ENCODE measurements at places on chromosomes 12 and 14.

DNA sequence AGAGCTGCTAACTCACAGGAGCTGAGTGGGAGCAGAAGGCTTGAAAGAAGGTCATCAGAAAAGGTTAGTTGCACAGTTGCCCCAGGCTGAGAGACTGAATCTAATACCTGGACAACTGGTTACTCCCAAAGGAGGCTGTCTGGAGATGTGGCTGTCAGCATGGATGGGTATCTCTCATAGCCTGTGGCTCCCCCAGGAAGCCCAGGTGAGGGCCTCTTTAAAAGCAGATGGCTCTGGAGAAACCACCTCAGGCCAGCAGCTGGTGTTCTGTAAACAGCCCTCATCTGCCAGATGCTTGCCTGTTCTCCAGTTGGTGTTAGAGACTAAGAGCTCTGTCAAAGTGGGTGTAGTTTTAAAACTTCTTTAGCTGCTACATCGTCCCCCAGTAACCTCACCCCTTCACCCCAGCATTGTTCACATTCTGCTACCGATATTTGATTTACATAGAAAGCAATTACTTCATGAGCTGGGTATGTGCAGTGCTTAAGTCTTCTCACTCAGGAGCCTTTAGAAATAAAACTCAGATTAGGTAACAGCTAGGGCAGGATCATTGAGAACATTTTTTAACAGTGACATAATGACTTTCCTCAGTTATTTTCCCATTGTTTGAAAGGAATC lies 25.8 kb downstream of the DACT1 start:
- DNase-seq = no peak

GRCh38 chr12:33438025-33438772 lies 1.4 kb downstream of the SYT10 start:
- no peak for DNase-seq

DNA sequence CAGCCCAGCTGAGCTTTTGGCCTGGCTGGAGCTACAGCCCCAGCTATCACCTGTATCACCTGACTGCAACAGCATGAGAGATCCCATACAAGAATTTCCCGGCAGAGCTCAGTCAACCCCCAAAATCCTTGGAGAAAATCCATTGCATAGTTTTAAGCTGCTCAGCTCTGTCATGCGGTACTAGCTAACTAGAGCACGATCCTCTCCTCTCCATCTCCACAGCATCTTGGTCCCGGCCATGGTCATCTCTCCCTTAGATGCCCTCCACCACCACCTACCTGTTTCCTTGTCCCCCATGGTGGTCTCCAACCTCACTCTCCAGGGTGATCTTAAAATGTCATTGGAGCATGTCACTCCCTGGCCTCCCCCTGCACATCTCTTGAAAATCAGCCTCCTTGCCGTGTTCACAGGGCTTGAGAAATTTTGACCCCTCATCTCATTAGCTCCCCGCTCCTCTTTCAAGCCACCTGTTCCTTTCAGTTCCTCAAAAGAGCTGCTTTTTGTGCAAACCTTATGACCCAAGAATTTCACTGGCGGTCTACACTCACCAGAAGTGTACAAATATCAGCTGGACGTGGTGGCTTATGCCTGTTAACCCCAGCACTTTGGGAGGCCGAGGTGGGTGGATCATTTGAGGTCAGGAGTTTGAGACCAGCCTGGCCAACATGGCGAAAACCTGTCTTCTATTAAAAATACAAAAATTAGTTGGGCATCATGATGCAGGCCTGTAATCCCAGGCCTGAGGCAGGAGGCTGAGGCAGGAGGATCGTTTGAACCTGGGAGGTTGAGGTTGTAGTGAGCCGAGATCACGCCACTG lies 8.1 kb upstream of the CLMN start:
- DNase-seq = no peak

GRCh38 chr12:105231396-105231795 lies 4.6 kb downstream of the APPL2 start:
- no peak for DNase-seq
